ENCODE measurements at places on chromosomes 12 and 14.
A peak's percentile ranks its signal among the peaks of the same experiment; 100 is the strongest.

DNA sequence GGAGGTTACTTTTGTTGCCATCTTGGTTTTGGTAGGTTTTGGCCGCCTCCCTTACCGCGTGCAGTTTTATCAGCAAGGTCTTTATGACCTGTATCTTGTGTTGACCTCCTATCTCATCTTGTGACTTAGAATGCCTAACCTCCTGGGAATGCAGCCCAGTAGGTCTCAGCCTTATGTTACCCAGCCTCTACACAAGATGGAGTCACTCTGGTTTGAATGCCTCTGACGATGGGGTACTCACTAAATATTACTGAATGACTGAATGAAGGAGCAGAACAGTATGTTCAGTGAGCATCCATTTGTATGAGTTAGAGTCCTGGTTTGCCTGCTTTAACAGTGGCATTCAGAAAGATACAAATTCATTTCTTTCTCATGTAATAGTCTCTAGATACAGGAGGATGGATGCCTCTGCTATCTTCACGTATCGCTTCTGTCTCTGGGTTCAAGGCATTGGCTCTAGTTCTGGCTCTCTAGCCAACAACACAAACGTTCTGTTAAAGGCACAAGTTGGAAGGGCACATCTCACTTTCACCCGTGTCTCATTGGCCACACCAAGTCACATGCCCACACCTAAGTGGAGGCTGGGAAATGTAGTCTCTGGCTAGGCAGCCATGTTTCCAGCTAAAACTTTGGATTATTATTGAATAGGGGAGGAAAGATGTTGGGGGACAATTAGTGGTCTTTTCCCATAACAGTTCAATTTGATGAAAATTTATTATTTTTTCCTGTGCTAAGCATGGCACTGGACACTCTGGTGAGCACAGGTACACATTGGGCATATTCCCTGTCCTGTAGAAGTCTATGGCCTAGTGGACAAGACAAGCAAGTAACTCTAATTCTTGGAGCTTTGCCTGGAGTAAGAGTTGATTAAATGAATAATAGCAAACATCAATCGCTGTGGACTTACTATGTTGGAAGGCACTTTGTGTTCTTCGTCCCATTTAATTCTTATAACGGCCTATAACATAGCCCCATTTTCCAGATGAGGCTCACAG, 75.2 kb upstream of the RPH3A start:
- DNase-seq, result no peak

DNA sequence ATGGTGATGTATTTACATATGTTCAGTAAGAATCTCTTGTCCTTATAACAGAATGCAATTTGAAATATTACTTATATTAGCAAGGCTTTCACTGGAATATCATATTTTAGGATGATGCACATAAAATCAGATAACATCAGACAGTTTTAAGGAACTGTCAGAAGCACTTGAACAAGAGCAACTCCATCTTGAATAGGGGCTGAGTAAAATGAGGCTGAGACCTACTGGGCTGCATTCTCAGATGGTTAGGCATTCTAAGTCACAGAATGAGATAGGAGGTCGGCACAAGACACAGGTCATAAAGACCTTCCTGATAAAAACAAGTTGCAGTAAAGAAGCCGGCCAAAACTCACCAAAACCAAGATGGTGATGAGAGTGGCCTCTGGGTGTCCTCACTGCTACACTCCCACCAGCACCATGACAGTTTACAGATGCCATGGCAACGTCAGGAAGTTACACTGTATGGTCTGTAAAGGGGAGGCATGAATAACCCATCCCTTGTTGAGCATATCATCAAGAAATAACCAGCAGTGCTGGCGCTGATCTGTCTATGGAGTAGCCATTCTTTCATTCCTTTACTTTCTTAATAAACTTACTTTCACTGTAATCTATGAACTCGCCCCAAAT, 27.6 kb upstream of the ETV6 start:
- no peak for DNase-seq

GRCh38 chr12:77324416-77324762, 259.0 kb upstream of the E2F7 start:
- no peak for DNase-seq

GRCh38 chr12:122860040-122860853, 25.0 kb downstream of the HIP1R start:
- DNase-seq, result peak; percentile 74

- no peak for DNase-seq
Measured at GRCh38 chr12:13376610-13377373, 180.3 kb downstream of the EMP1 start.

GRCh38 chr12:2117541-2117940, 64.8 kb downstream of the CACNA1C start:
- no peak for DNase-seq

- no peak for DNase-seq
Measured at GRCh38 chr14:67650694-67651093, 23.7 kb downstream of the VTI1B start.

- DNase-seq, result no peak
Measured at GRCh38 chr12:60947533-60947932, 1312.7 kb upstream of the USP15 start.

GRCh38 chr12:95004610-95005009, 1.1 kb upstream of the NDUFA12 start:
- DNase-seq, result no peak

DNA sequence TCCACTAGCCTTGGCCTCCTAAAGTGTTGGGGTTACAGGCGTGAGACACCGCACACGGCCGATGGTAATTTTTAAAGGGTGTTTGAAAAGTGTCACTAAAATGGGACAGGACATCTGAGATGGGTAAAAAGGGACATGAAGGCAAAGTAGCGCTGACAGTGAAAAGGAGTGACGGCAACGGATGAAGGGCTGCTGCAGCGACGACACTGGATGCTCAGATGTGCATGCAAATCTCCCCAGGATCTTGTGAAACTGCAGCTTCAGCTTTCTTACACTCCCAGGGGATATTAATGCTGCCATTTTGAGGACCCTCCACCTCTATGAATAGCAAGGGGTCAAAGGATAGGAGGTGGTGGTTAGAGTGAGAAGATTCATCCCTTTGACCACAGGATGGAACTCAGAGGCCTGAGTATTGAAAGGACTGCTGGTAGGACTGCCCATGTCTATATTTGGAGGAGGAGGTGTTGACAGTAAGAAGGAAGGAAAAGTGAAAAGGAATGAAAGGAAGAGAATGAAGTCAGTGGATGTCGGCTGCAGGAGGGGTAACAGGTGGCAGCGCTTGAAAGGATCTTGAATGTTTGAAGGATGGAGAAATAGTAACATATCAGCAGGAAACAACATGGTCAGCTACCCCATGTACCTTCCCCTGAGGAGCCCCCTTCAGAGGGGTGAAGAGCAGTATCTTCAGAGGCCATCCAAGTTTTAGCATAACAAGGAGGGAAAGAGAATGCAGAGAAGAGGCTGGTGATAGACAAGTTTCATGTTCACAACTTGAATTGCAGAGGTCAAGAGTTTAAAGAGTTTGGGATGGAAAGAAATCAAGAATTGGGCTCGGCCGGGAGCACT, 37.1 kb downstream of the CLIP1 start:
- DNase-seq, result no peak

GRCh38 chr14:77923131-77923936, 123.4 kb downstream of the ADCK1 start:
- DNase-seq, result no peak

DNA sequence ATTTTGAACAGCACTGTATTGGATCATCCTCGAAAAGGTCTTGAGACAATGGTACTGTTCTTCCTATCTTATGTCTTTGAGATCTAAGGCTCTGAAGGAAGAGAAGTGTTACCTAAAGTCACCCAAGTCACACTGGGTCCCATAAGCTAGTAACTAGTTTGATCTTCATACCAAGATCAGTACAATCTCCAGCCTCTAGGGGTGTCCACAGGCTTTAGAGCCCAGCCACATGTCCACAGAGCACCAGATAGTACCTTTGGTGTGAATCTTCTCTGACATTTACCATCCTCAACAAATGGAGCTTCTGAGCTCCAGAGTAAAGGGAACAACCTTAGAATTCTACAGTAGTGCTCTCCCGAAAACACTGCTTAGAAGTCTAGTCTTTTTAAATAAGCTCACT, 78.7 kb downstream of the KSR2 start:
- DNase-seq, result no peak

DNA sequence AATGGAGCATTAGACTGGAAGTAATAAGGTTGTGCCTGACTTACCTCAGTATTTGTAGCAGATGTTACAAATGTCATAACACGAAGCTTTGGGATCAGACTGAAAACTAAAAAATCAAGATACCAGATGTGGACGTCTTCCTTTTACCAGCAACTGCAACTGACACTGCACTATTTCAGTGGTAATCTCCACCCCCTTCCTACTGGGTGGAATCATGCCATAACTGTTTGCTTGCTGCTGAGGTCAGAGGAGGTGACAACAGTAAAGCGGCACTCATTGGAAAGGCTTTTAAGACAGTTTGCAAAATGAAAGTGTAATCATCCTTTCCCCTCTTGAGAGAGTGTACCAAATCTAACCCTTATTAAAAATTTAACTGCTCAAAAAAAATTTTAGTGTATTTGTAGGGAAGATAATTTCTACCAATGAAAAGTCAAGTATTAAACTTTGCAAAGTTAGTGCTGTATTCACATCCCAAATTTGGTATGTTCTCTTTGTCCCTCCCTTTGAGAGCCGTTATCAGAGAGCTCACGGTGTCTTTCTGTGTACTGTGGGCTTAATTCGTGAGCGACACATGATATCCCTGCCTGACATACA, 420.7 kb downstream of the NPAS3 start:
- no peak for DNase-seq

DNA sequence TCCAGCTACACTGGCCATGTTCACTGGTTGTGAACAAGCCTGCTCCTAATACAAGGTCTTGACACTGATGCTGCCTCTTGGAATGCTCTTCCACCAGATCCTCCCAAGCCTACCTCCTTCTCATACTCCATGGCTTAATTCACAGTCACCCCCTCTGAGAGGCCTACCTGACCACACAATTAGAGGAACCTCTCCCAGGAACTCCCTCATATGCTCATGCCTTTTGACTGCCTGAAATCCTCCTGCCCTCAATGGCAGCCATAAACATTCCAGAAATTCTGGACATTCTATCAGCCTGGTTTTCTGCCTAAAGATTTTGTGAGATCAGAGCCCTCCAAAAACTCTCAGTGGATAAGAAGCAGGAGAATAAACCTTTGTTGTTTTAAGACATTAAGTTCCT, 340.2 kb downstream of the C12orf75 start:
- no peak for DNase-seq

DNA sequence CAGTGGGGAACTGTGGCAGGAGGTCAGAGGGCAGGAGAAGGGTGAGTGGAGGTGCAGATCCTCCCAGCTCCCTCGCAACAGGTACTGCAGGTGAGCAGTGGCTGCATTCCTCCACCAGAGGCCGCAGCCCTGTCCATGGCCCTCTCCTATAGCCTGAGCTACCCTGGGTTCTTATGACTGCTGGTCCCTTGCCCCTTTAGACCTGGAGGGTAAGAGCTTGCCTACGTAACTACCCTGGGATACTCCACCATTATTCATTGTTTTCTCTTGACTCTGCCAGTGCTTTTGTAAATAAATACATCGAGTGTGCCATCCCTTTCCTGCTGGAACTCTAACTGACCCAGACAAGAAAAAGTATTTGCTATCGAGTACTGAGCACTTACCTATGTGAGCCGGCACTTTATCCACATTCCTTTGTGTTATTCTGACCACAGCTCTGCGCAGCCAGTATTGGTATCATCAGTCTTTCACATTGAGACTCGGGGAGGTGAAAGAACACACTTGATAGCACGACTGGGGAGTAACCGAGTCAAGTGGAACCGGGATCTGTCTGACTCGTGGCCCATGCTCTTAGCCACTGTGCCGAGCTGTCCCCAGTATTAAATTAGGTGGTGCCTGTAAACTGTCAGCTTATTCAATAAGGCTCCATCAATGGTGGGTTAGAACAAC, 38.5 kb downstream of the LTBP2 start:
- DNase-seq, result no peak

- no peak for DNase-seq
Measured at GRCh38 chr12:97229004-97229403, 233.6 kb upstream of the RMST start.

- DNase-seq, result no peak
Measured at GRCh38 chr12:10194160-10194670, 15.4 kb downstream of the TMEM52B start.

All from stimulated activated CD8-positive, alpha-beta memory T cell treated with anti-CD3 and anti-CD28 coated beads, Interleukin-15, amount 100 ng/mL, for 24 hours (primary cell).